ENCODE measurements at places on chromosomes 11 and 22.

DNA sequence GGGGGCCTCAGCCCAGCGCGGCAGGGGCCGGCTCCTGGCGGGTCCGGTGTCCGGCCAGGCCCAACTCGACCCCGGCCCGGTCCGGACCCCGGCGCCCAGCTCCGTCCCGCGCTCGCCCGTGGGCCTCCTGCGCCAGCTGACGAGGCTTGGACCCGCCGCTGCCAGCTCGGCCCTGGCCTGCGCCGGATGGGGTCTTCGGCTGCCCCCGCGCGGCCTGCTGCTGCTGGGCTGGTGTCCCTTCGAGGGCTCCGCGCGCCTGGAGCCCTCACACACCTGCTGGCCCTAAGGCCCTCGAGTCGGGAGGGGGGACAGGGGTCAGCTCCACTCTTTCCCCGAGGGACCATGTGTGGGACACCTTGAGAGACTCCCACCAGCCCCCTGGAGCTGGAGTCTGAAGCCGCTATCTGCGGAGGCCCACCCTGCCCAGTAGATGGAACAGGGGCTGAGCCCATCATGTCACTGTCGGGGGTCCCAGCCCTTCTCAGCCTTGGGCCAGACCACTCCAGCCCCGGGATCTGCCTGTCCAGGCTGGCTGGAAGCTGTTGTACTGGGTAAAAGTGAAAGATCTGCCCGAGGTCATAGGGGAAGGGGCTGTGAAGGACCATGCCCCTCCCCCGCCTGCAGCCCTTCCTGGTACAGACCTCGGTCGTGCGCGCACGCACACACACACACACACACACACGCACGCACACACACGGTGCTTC, 768 bp upstream of the CDKN1C start:
- peak; percentile 65 for DNase-seq

DNA sequence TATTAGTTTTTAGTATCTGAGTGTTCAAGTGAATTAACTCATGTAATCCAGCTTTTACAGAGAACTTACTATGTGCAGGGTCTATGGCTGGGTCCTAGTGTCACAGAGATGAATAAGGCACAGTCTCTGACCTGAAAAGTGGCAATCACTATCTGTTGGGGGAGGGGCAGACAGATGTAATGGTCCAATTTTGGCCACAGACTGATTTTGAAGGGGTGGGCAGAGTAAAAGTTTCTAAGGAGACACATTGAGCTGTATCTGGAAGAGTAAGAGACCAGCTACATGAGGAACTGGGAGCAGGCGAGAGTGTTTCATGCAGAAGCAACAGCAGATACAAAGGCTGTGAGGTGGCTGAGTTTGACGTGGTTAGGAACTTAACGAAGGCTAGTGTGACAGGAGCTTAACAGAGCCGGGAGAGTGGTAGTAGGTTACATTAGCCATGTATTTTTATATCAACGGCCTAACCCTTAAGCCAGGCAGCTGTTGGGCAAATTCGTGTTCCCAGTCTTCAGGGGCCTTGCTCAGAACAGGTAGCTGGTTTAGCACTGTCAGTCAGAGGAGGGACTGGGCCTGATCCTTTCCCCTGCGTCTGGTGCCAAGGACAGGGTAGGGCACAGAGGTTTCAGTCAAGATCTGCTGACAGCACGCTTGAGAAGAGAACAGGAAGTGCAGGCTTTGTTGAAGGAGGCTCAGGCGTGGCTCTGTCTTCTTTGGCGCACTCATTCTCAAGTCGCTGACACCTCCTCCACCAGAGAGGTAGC, 1.4 kb upstream of the STIM1 start:
- DNase-seq = no peak

DNA sequence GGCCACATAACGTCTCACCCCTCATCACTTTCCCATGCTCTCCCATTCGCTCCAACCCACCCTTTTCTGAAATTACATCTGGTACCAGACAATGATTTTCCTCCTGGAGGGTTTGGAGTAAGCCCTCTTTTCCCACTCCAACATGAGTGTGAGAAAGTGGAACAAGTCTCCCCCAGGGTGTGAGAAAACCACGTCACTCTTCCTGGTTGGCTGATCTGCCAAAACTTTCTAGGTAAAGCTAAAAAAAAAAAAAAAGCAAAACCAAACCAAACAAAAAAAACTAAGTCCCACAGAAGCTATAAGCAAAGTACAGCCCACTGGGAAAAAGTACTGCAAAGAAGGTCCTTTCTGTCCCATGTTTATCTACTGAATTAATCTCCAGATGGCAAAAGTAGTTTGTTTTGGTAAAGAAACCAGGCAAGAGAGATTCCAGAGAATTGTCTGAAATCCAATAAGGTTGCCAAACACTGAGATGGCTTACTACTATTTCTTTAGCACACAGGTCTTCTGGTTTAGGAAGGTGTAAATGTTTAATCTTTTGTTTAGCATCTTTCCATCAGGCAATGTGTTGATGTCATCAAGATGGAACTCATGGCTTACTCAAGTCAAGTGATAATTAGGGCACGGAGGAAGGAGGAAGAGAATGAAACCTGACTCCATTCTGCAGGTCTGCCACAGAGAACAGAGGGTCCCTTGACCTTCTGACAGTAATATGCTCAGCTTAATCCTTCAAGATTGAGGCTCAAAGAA, 395.6 kb downstream of the LARGE1 start:
- DNase-seq = peak; percentile 35

DNA sequence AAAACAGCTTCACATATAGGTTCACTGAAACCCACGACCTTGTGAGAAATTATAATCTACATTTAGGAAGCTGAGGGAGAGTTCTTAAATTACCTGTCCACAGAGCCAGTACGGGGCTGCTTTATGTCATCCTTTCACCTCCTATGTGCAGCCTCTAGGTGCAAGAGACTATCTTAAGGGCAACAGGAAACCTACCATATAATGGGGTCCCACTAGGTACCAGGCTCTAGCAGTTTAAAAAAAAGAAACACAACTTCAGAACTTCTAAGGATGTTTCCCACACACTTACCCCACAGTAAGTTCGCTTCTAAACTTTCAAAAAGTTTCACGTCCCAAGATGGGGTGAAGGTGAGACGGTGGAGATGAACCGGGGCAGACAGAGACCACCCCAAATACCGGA, 573 bp downstream of the STK33 start:
- DNase-seq = peak; percentile 24

GRCh38 chr11:17514476-17514875, 29.7 kb downstream of the USH1C start:
- DNase-seq = no peak

DNA sequence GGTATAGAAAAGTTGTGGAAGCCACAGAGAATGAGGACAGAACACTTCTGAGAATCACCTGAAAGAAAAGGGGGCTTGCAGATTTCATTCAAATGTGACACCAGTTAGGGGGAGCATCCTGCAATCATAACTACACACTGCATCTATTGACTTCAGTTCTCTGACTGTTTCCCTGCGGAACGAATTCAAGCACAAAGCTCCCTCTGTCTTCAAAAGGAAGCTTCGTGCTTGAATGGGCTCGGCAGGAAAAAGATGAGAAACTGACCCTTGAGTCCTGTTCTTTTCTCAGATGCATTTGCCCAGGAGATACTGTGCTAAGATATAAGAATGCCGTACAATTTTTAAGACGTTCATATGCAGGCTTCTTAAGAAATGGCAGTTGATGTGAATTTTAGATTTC, 2000.4 kb upstream of the RAG2 start:
- DNase-seq = peak; percentile 2

DNA sequence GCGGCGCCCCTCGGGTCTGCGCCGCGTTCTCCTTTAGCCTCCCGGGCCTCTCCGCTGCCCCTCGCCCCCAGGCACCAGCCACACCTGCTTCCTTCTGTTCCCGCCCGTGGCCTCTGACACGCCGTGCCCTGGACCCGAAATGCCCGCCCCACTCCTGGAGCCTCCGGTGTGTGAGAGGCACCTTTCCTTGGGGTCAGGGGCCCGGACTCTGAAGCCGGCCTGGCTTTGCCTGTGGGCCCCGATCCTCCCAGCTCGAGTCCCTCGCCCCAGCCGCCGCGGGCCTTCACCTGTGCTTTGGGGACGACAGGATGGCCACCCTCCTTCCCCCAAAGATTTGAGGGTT, 661 bp upstream of the CDPF1 start:
- DNase-seq = peak; percentile 58

DNA sequence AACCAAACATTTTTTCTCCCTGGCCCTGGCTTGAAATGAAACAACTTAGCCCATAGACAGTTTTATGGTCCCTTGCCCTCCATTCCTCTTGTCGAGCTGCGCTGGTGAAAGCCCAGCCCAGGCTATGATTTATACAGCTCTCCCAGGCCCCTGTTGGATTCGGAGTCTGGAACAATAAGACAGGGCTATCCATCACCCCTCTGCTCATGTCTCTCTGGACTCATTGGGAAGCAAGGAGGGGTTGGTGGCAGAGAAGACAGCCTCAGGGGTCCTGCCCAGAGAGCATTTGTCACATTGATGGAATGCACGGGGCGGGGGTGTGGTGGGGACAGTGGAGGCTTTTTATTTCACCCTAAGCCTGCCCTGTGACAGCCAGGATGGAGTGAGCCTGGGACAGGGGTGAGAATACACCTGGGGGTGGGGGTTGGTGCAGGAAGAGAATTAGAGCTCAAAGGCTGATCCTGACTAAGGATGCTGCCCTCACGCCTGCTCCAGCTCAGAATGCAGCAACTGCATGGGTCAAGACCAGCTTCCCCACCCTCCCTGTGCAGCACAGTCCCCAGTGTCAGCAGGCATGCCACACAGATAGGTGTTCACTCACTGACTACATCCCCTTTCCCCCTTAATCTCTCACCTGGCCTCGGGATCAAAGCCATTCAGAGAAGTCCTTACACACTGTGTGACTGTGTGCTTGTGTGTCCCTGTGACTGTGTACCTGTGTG, 10.0 kb upstream of the PKNOX2 start:
- no peak for DNase-seq

DNA sequence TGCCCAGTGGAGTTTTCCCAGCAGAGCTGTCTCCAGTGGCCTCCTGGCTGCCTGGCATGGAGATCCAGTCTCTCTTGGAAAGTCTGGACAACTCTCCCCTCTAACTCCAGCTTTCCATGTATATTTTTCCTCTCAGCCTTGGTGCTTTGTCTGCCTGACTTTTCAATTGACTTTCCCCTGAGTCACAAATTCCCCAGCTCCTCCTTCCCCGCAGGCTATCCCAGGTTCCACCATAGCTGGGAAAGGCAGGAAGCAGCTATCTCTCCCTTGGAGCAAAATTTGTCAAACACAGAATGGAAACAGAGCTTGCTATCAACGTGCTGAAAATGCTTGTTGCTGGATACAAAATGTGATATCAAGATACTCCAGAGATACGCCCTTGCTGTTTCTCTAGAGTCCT, 384.8 kb downstream of the TMEM135 start:
- no peak for DNase-seq

All from GM23338 (cell line).